CD4-positive, CD25-positive, alpha-beta regulatory T cell (primary cell): ENCODE measurements at places on chromosomes 2 and 18. TPM values are rescaled to one million over a fixed set of nuclear protein-coding genes. Genes with fewer than 3 reads are reported as not detected.

DNA sequence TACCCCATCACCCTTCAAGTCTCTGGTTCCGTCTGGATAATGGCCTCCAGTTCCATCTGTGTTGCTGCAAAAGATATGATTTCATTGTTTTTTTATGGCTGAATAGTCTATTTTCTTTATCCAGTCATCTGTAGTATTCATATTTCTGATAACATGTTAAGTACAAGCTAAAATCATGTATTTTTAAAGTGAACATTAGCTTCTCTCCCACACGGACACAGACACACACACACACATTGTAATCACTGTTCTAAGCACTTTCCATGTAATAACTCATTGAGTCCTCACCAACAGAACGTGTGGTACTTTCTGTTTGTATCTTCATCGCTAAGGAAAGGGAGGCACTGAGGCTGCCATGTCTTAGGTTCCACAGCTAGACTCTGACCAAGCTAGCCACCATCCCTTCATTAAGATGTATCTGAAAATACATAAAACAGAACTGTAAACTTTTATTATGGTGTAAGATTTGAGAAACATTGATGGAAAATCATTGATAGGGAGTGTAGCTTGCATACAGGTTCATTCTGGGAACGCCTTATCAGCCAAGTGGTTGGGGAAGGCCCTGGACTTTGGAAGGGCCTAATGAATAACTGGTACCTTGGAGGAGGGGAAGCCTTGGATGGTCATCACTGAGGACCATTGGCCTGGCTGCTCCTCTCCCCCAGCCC lies 8.1 kb downstream of the NCK2 start:
- no peak for DNase-seq

- no peak for DNase-seq
Observed at GRCh38 chr2:124289615-124290014, 264.5 kb downstream of the CNTNAP5 start.

GRCh38 chr18:75221397-75221796 lies 10.8 kb downstream of the TSHZ1 start:
- DNase-seq: no peak

DNA sequence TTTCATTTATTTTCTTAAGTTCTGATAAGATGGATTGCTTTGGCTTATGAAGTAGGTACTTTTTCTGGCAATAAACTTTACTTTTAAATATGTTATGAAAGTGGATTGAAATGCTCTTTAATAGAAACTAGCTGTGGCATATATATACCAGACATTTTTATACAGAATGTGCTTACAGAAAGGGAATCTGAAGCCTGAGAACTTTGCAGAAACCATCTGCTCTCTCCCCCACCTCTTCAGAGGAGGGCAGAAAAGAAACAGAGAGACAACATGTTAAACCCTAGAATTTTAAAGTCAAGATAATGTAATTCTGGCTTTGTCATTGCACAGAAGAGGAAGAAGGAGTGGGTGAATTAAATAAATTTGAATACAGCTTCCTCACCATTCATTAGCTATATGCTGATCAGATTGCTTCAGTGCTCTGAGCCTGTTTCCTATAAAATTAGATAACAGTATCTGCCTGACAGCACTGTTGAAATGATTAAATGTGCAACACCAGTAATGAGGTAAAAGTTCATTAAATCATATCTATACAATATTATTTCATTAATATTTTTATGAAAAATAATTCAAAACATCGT lies 247.3 kb downstream of the CNTNAP5 start:
- no peak for DNase-seq

- no peak for DNase-seq
Observed at GRCh38 chr2:144350151-144350802, 169.6 kb downstream of the ZEB2 start.

DNA sequence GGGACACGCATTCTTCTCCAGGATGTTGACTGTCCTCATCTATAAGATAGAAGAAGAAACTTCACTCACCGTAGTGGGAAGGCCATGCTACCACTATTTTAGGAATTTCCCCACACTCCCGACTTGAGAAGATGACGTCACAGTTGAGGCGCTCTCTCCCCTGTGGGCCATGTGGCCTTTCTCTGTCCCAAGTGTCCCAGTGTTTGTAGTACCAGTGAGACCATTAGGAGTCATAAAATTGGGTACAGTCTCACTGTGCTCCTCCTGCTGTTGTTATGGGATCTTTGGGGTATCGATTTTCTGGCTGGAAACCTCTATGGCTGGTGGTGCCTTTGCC lies 7.2 kb upstream of the SNTG2 start:
- no peak for DNase-seq

DNA sequence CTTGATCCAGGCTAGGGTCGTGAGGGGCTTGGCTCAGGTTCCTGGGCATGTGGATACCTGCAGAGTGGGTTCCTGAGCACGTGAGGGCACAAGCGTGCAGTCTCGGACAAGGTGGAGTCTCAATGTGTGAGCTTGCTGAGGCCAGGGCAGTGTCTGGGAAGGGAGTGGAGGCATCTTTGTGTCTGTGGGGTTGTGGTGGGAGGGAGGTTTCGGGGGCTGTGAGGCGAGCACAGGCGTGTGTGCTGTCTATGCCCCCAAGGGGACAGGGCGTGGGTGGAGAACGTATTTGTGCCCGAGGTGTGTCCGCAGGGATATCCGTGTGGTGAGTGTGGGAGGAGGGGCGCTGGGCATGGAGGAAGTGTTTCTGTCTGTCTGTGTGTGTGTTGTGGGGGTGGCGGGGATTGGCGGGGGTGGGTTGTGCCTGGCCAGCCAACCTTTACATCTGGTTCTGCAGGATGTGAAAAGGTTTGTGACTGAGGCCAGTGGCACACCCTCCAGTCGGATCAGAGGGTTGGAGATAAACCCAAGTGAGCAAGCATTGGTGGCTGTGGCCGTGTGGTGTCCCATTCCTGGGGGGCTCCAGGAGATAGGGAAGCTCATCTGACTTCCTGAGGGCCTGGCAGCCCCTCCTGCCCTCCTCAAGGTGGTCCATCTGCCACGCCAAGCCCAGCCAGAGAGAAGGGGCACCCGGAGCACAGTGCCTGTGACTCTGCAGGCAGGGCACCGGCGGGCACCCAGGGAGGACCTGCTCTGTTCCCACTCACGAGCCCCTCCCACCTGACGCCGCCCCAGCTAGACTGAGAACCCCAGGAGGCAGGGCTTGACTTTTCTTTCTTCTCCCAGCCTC lies 57.1 kb downstream of the ZFP36L2 start:
- no peak for DNase-seq

GRCh38 chr2:8149985-8150539 lies 531.8 kb upstream of the ID2 start:
- DNase-seq: no peak

- peak; percentile 7 for DNase-seq
Observed at GRCh38 chr2:60840880-60841279, 40.5 kb upstream of the REL start.

DNA sequence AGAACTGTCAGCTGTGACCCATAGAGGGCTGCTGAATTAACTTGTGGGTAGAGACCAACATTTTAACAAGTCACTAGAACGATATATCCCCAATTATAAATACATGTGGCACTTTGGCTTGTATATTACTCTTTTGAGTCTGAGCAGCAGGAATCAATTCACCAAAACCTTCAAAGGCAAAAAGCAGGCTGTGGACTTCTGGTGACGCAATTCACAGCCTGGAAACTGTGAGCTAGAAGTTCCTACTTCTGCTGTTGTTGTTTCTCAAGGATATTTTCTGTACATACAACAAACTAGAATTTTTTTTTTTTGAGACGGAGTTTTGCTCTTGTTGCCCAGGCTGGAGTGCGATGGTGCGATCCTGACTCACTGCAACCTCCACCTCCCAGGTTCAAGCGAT lies 37.3 kb downstream of the PTCD3 start:
- no peak for DNase-seq

- DNase-seq: no peak
Observed at GRCh38 chr2:232273903-232274643, 104.5 kb upstream of the ALPP start.

DNA sequence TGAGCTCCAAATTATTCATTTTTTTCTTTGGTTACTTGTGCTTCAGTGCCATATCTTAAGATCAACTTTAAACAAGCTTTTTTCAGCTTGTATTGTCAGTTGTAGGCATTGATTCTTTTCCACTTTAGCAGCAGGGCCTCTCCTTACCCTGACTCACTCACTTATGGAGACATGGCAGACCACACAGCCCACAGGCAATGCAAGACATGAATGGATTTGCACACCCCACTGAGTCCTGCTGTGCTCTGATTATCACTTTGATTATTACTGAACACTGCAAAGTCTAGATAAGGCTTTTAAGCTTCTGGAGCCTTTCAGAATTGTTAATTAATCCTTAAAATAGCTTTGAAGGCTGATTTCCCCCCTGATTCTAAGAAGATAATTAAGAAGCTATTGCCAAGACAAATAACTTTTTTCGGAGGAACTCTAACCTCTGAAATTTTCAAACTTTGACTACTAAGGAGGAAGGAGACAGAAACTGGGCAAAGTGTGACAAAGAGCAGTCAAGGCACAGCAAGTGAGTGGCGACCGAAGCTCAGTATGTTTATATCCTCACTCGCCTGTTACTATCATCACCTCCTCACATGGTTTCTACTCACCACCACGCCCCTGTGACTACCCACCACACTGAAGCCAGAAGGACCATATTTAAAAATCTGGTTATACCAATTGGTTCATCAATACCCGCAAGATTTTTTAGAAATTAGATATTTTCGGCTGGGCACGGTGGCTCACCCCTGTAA lies 43.3 kb downstream of the CACNB4 start:
- no peak for DNase-seq

XIRP2 gene
- total RNA-seq: 0.15 TPM

MSTN gene
- not detected for total RNA-seq

ZNF2 gene
- 1.8 TPM for total RNA-seq
